ENCODE measurements at places on chromosomes 3 and 15. TPM values are rescaled to one million over a fixed set of nuclear protein-coding genes. Genes with fewer than 3 reads are reported as not detected.

DNA sequence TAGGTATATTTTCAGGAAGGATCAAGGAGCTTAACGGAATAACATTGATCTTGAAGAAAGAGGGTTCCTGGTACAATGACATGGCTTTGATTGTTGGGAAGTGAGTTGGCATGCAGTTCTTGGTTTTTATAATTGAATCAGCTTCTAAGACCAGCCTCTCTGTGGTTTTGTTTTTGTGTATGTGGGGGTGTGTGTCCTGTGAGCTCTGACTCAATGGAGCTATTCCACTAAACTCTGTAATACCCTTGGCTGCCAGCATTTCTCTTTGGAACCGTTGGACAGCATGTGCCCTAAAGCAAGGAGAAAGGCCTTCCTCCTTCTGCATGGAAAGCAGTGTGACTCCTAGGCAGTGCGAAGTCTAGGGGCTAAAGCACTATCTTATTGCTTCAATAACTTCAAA lies 124.8 kb downstream of the EDEM1 start:
- DNase-seq: no peak

DNA sequence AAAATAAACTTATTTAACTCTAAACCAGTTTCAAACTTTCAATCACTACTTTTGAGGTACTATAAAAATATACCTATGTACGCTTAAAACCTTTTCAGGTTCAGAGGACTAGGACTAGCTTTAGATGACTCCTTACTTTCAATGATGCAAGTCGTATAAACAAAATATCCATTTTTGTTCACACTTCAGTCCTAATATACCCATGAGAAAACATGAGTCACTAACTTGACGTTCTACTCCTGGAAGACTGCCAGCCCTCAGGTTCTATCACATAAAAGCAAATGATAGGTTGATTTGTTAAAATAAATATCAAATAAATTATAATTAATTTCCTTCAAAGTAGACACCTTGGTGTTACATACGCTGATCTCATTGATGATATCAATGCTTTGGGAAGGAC lies 10.6 kb upstream of the P3H2 start:
- DNase-seq: no peak

GRCh38 chr15:88636050-88636449 lies 2.8 kb upstream of the ISG20 start:
- no peak for DNase-seq

DNA sequence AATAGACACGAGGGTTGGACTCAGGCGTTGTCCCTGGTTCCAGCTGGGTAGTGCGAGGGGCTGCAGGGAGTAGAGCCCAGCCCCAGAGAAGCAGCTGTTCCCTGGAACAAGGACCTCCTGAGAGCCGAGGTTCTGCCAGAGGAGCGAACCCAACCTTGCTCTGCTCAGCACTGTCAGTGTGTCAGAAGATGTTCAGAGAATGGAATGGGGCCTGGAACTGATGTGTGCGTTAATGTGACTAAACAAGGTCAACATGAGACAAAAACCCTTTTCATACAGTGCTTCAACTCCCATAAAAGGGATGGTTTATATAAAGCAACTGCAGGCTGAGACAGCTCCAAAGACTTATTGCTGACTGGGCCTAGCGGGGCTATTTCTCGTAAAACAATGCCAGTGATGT lies 35.5 kb upstream of the HACD2 start:
- peak; percentile 92 for DNase-seq

GRCh38 chr3:23861689-23862088 lies 55.1 kb downstream of the NKIRAS1 start:
- DNase-seq: no peak

GHSR gene
- total RNA-seq: 0.55 TPM

SHISA5 gene
- 62.0 TPM for total RNA-seq

GATA2 gene
- 2.1 TPM for total RNA-seq

ZNF80 gene
- not detected for total RNA-seq

Data from sigmoid colon (tissue), 7 donors.